Upper lobe of right lung (tissue), 1 donor: ENCODE measurements at places on chromosomes 11 and 22.

DNA sequence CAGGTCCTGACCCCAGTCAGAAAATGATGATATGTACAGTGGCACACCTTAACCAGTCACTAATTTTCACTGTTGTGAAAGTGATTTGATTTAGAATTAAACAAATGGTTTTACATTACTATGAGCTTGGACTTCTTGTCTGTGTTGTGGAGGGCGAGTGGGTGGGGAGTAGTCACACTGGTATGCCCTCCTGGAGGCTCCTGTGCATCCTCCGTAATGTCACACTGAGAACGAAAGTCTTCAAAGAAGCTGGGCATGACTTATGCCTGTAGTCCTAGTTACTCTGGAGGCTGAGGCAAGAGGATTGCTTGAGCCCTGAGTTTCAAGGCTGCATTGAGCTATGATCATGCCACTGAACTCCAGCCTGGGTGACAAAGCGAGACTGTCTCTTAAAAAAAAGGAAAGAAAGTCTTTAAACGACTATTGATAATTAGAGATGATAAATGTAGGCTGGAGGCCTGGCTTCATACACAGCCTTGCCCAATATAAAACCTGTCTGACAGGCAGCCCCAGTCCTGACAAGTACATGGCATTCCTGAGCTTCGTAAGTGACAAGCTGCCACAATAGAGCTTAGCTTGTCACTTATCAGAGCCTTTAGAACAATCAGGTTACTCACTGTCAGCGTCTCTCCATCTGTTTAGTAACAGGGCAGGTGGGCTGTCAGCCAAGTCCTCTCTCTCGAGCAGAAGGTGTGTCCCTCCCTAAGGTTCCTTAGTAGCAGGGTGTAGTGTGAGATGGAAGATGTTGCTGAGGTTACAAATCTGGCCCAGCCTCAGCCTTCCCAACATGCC lies 5.0 kb upstream of the LIMK2 start:
- H3K4me1 ChIP-seq: peaks cover 28% of the 10 kb centered on the region
- peaks cover 17% of the 10 kb centered on the region for H3K36me3 ChIP-seq
- no peaks in the 10 kb centered on the region for H3K27me3 ChIP-seq
- DNase-seq: peak; percentile 87
- H3K4me3 ChIP-seq: no peak overlapping the region

- H3K4me1 ChIP-seq: no peaks in the 10 kb centered on the region
- H3K27me3 ChIP-seq: no peaks in the 10 kb centered on the region
Measured at GRCh38 chr11:18757811-18758210, 31.8 kb upstream of the IGSF22 start.

GRCh38 chr22:38925571-38926041 lies 31.8 kb upstream of the APOBEC3A start:
- H3K27ac ChIP-seq: no peak overlapping the region
- no peak overlapping the region for H3K4me3 ChIP-seq
- no peak for DNase-seq
- H3K36me3 ChIP-seq: no peaks in the 10 kb centered on the region
- peaks cover 25% of the 10 kb centered on the region for H3K4me1 ChIP-seq

GRCh38 chr22:46212195-46212594 lies 37.9 kb downstream of the CDPF1 start:
- peak; percentile 11 for DNase-seq
- no peaks in the 10 kb centered on the region for H3K27me3 ChIP-seq
- peaks cover 22% of the 10 kb centered on the region for H3K36me3 ChIP-seq

GRCh38 chr11:130166457-130166784 lies 6.8 kb downstream of the ST14 start:
- no peak for DNase-seq
- no peaks in the 10 kb centered on the region for H3K27me3 ChIP-seq
- H3K36me3 ChIP-seq: no peaks in the 10 kb centered on the region
- peaks cover 21% of the 10 kb centered on the region for H3K4me1 ChIP-seq

DNA sequence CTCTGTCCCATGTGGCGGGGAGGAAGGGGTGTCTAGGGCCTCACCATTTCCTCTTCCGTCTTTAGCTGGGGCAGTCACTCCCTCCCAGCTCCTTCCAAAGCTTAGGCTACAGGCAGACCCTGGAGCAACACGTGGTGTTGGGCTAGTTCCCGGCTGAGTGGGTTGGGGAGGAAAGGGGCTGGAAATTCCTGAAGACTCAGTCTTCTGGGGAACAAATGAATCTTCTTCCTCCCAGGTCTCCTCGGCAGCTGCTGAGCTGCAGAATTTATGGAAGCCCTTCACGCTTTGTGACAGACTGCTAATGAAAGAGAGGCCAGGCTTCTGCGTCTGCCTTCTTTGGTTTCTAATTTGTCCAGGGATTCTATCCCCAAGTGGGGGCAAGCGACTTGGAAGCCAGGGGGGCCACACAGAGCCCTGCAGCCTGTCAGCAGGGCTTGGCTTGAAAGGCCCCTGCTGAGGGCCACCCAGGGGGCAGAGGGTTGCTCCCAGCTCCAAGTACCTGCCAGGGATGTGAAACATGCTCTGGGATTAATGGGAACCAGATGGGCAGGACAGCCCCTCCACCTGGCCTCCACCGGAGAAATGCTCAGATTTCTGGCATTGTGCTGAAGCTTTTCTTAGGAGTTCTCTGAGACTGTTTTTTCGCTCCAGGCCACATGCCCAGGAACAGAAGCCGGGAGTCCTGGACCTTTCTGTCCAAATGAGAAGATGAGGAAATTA lies 123.1 kb downstream of the PKNOX2 start:
- no peak for DNase-seq
- H3K27ac ChIP-seq: peak overlapping the region; percentile 47
- no peaks in the 10 kb centered on the region for H3K4me1 ChIP-seq
- H3K4me3 ChIP-seq: no peak overlapping the region
- no peaks in the 10 kb centered on the region for H3K36me3 ChIP-seq

DNA sequence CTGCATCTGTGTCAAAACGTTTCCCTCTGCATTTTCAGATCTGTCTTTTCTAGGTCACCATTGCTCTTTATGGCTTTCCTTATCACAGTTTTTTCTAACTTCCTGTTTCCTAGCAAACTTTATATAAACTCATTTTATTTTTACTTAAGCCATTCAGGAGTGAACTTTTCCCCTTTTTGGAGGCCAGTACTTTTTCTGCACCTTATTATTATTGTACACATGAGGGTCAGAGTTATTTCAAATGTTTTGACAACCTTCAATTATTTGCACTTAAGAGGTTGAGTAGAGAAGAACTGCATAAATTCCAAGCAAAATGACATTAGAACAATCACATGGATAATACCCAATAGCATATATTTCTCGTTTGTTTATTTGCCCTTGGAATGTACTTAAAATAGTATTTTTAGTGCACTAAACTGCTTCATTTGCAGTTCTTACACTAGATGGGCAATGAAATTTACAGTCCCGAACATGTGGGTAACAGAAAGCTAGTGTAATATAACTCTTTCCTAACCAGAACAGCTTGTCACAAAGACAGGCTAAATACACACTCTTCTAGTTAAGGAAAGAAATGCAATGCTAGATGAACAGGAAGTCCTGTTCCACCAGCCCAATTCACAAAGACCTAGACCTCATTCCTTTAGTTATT lies 79.5 kb downstream of the UBASH3B start:
- no peaks in the 10 kb centered on the region for H3K36me3 ChIP-seq
- no peak for DNase-seq
- H3K4me1 ChIP-seq: peaks cover 16% of the 10 kb centered on the region

DNA sequence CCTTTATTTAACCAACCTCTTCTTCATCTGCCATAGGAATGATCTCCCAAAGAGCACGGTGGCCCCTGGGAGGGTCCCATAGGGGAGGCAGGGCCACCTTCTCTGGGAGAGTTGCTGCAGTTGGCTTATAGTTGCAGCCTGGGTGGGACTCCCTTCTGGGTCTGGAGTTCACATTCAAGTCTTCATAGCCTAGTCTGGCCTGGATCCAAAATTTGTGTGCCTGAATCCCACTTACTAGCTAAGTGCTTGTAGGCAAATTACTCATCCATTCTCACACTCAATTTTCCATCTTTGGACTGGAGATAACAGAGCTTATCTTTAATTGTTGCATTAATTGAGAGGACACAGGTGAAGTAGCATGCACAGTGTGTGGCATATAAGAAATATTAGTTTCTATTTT lies 163.6 kb downstream of the GRIK4 start:
- no peaks in the 10 kb centered on the region for H3K4me1 ChIP-seq
- no peak overlapping the region for H3K4me3 ChIP-seq
- H3K36me3 ChIP-seq: no peaks in the 10 kb centered on the region
- DNase-seq: no peak
- H3K27me3 ChIP-seq: no peaks in the 10 kb centered on the region

GRCh38 chr11:110818032-110818687 lies 105.9 kb upstream of the ARHGAP20 start:
- H3K27me3 ChIP-seq: no peaks in the 10 kb centered on the region
- no peak overlapping the region for H3K27ac ChIP-seq
- DNase-seq: no peak
- H3K36me3 ChIP-seq: no peaks in the 10 kb centered on the region
- H3K4me1 ChIP-seq: no peaks in the 10 kb centered on the region

GRCh38 chr22:35383679-35384071 lies 2.8 kb downstream of the HMOX1 start:
- no peak overlapping the region for H3K27ac ChIP-seq
- H3K4me1 ChIP-seq: peaks cover 19% of the 10 kb centered on the region
- DNase-seq: no peak
- peaks cover 24% of the 10 kb centered on the region for H3K36me3 ChIP-seq
- H3K27me3 ChIP-seq: no peaks in the 10 kb centered on the region
- H3K4me3 ChIP-seq: peak overlapping the region; percentile 4

DNA sequence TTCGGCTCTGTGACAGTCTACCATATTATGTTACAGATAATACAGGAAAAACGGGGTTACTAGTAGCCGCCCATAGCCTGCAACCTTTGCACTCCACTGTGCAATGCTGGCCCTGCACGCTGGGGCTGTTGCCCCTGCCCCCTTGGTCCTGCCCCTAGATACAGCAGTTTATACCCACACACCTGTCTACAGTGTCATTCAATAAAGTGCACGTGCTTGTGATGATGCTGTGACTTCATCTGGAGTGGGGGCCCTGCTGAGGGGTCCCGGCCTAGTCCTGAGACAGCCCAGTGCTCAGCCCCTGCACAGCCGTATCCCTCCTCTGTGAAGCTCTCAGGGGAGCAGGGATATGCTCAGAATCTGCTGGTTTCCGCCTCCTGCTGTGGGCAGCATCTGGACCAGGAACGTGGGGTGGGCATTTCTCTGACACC lies 1.2 kb downstream of the IFITM1 start:
- DNase-seq: no peak
- peaks cover 29% of the 10 kb centered on the region for H3K4me1 ChIP-seq
- no peaks in the 10 kb centered on the region for H3K27me3 ChIP-seq
- H3K36me3 ChIP-seq: no peaks in the 10 kb centered on the region
- H3K27ac ChIP-seq: peak overlapping the region; percentile 89

DNA sequence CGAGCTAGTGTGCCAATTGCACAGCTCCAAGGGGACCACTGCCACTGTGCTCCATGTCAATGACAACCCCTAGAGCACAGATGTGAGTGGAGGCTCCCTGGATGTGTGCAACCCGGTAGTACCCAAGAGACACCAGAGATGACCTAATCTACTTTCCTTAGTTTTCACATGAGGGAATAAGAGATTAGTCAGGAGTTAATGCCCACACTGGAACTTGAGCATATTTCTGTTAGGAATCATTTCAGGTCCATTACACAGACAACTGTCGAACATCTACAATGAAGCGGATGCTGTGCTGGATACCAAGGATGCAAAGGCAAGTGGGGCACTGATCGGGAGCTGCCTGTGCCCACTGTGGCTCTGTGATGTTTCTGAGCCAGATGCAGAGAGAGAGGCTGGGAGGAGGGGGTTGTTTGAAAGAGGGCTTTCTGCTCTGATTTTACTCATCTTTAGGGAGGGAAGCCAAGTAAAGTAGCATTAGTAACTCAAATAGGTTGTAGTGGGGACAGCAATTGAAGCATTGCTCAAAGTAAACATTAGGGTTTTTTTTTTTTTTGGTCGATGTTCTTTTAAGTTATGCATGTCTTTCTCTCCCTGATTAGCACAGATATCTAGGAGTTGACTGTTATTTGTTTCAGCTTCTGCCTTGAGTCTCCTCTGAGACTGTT lies 82.5 kb upstream of the SORL1-AS1 start:
- no peaks in the 10 kb centered on the region for H3K36me3 ChIP-seq
- DNase-seq: no peak
- H3K27ac ChIP-seq: no peak overlapping the region
- H3K4me3 ChIP-seq: no peak overlapping the region
- no peaks in the 10 kb centered on the region for H3K4me1 ChIP-seq
- H3K27me3 ChIP-seq: no peaks in the 10 kb centered on the region

GRCh38 chr11:109894242-109894641 lies 198.9 kb upstream of the ZC3H12C start:
- H3K36me3 ChIP-seq: no peaks in the 10 kb centered on the region
- no peak overlapping the region for H3K27ac ChIP-seq
- H3K4me1 ChIP-seq: no peaks in the 10 kb centered on the region
- DNase-seq: no peak
- no peaks in the 10 kb centered on the region for H3K27me3 ChIP-seq
- H3K4me3 ChIP-seq: no peak overlapping the region

DNA sequence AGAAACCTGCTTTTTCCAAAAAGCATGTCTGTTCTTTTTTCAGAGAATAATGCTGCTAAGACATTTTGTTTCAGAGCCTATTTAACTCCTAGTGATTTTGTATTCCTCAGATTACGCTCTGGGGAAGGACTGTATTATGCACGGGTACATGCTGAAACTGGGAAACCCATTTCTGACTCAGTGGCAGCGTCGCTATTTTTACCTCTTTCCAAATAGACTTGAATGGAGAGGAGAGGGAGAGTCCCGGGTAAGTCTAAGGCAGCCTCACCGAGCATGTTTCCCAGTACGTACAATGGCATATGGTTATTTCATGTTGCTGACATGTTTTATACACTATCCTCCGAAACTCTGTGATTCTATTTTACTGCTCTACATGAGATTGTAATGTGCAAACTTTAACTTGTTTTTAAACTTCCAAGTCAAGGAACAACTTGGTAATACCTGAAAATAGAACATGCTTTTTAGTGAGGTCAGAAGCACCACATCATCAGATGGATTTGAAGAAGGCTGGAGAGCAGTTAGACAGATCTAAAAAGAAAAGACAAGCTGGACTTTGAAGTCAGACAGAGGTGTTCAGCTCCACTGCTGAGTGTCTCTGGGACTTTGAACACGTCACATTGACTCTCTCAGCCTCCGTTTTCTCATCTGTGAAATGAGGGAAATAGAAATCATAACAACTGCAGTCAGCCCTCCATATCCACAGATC lies 23.7 kb upstream of the MYO18B start:
- H3K27me3 ChIP-seq: no peaks in the 10 kb centered on the region
- H3K27ac ChIP-seq: no peak overlapping the region
- H3K4me1 ChIP-seq: no peaks in the 10 kb centered on the region
- no peak for DNase-seq
- peaks cover 9% of the 10 kb centered on the region for H3K36me3 ChIP-seq
- no peak overlapping the region for H3K4me3 ChIP-seq

GRCh38 chr22:28600546-28601143 lies 79.0 kb downstream of the TTC28 start:
- H3K36me3 ChIP-seq: no peaks in the 10 kb centered on the region
- H3K4me1 ChIP-seq: no peaks in the 10 kb centered on the region
- no peaks in the 10 kb centered on the region for H3K27me3 ChIP-seq
- H3K4me3 ChIP-seq: no peak overlapping the region
- no peak for DNase-seq
- no peak overlapping the region for H3K27ac ChIP-seq

- H3K27ac ChIP-seq: peak overlapping the region; percentile 100
- H3K36me3 ChIP-seq: no peaks in the 10 kb centered on the region
- peak; percentile 68 for DNase-seq
- peaks cover 31% of the 10 kb centered on the region for H3K4me1 ChIP-seq
- peak overlapping the region; percentile 79 for H3K4me3 ChIP-seq
Measured at GRCh38 chr22:46068593-46069491, 81.5 kb upstream of the PPARA start.

GRCh38 chr11:65925397-65925796 lies 6.2 kb downstream of the DRAP1 start:
- no peak overlapping the region for H3K27ac ChIP-seq
- H3K36me3 ChIP-seq: peaks cover 16% of the 10 kb centered on the region
- no peak for DNase-seq
